ENCODE measurements at places on chromosomes 6 and 20. TPM values are rescaled to one million over a fixed set of nuclear protein-coding genes. Genes with fewer than 3 reads are reported as not detected.

GRCh38 chr6:56025795-56026194 lies 150.4 kb upstream of the BMP5 start:
- no peak for DNase-seq

GRCh38 chr6:38137608-38138265 lies 318.2 kb downstream of the ZFAND3 start:
- no peak for DNase-seq

Gene VARS2
- 16.9 TPM for total RNA-seq

GRCh38 chr6:34816635-34817301 lies 24.9 kb downstream of the BLTP3A start:
- DNase-seq, result no peak

GRCh38 chr20:63053432-63054102 lies 46.8 kb upstream of the BHLHE23 start:
- no peak for DNase-seq

- DNase-seq, result no peak
Measured at GRCh38 chr20:13180986-13181889, 39.8 kb upstream of the ISM1 start.

DNA sequence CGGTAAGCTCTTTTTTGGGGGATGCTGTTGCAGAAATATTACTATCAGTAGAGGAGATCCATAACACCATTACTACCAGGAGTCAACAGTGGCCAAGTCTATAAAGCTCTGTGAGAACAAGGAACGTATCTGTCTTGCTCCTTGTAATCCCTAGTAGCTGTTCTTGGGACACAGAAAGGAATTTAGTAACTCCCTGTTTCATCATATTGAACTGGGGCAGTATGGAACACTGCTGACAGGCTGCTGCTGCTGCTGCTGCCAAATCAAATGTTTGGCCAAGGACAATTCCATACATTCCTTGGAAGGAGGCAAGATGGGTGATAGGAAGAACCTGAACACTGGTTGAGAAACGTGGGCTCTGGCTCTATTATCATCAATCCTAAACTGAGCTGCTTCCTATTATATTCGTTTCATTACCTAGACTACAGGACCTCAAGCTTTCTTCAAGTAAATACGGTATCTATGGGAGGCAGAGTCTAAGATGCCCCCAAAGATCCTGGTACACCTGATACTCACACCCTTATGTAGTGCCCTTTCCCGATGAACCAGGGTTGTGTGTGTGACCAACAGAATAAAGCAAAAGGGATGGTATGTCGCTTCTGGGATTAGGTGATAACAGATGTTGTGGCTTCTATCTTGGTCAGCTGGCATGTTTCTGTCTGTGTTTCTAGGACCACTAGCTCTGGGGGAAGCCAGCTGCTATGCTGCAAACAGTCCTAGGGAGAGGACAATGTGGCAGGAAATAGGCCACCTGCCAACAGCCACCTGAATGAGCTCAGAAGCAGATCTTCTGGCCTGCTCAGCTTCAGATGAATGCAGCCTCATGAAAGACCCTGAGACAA lies 39.5 kb downstream of the ELOVL5 start:
- DNase-seq, result no peak

DNA sequence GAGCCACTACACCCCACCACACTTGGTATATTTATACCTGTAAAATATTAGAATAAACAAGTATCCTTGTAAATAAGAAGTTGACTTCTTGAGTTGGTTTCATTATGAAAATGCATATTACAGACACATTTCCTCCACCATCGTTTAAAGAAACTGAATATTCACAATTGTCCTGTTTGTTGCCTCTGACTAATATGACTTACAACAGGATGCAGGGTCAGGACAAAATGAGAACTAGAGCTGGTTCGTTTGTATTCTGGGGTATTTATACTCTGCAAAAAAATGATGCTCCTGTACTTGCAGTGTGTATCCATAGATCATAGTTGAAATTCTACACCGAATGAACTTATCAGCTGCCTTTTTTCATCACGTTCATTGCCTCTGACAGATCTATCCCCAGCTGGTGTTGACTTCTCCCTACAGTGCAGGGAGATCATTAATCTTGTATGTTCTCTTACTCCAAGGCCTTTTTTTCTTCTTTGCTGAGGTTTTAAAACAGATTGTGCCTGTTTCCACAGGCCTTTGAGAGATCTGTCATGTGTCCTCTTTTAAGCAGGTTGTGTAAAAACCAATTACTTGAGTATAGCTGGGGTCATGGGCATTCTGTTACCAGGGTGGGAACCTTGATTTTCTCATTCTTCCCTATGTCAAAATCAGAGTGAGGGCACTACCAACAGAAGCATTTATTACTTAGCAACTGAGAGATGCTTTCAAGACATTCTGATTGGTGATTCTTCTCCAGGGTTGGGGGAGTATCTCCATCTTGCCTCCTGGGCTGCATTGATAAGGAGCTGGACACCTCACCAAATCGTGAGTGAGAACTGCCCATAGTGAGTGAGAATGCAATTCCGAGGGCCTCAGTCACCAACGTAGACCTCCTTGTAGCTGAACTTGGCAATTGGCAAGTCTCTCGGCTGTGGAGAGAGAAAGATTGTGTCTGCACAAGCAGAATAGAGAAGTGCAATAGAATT lies 78.8 kb upstream of the CD83 start:
- no peak for DNase-seq

DNA sequence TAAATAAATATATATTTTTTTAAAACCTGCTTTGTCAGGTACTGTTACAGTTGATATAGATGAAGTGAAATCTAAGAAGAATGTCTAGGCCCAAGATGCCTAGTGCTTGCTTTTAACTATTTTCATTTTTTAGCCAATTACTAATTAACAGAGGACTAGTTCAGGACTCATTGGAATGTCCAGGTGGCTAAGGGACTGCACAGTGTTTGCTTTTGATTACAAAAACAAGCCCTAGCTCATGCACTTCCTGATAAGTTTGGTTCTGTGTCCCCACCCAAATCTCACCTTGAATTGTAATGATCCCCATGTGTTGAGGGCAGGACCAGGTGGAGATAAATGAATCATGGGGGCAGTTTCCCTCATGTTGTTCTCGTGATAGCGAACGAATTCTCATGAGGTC lies 417.1 kb downstream of the PLCB1 start:
- DNase-seq, result no peak

Gene MCHR2
- total RNA-seq, result not detected

DNA sequence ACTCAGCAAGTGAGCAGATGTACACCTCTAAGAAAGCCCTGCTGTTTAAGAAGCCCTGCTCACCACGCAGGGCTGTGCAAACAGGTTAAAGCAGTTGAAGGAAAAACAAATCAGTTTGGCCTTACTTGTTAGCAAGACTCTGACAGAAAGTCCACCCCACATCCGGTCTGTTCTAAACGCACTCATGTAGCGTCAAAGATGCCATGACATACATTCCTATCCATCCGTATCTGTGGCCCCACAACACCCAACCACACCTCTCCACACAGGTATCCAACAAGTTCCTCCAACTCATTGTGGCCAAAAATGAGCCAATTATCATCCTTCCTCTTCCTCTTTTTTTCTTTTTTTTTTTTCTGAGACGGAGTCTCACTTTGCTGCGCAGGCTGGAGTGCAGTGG lies 22.8 kb upstream of the RAB22A start:
- DNase-seq, result no peak

GRCh38 chr6:153121311-153121710 lies 9.8 kb downstream of the RGS17 start:
- no peak for DNase-seq

Gene LY6G5B
- 39.9 TPM for total RNA-seq
